ENCODE measurements at places on chromosomes 7 and 10.

- H3K27ac ChIP-seq = no peak overlapping the region
- no peaks in the 10 kb centered on the region for H3K36me3 ChIP-seq
- no peak overlapping the region for H3K4me3 ChIP-seq
- no peaks in the 10 kb centered on the region for H3K4me1 ChIP-seq
These were observed 227.6 kb upstream of the STEAP1 start for GRCh38 chr7:89926701-89927100.

DNA sequence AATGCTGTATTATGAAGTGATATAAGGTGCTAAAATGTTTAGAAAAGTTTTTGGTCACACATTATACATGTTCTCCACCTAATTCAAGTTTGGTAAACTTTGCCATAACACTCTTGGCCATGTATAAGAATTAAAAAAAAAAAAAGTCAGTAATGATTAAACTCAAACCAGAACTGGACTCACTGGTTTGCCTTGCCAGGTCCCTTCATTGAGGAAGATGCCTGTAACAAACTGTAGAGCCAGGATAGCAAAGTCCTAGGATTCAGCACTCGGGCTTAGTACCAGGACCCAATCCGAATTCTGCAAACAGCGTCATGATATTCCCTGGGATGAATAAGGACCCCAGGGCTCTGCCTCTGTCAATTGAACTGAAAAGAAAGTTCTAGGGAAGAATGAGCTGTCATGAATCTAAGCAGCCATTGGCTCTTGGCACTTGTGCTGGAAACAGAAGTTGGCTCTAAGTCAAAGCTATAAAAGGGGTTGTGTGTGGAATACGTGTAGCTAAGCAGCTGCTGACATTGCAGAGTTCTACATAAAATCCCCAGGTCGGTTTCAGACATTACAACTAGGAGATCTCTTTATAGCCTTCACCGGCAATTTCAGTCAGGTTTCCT is 216.9 kb downstream of the C7orf25 start:
- H3K27me3 ChIP-seq = no peaks in the 10 kb centered on the region
- no peak overlapping the region for H3K27ac ChIP-seq
- no peaks in the 10 kb centered on the region for H3K36me3 ChIP-seq

GRCh38 chr7:106347229-106347833 is 62.5 kb upstream of the NAMPT start:
- no peak overlapping the region for H3K4me3 ChIP-seq
- no peak for DNase-seq
- no peak overlapping the region for H3K27ac ChIP-seq
- H3K27me3 ChIP-seq = no peaks in the 10 kb centered on the region

DNA sequence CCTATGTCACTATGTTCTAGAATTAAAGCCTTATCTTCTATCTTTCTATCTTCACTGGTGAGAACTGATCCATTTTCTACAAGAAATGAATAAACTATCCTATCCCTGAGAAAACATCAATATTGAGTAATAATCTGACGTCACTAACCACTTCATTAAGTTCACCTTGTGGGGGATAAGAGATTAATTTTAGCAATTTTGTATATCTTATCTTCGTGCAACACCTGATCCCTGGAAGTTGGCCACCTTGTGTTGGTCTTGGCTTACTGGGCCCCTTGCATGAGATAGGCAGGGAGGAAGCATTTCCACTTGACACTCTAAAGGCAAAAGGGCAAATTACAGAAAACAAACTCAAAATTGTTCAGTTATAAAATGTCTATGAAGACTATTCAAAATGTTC is 20.1 kb upstream of the OR6B1 start:
- no peak overlapping the region for H3K27ac ChIP-seq
- no peaks in the 10 kb centered on the region for H3K4me1 ChIP-seq

- no peak overlapping the region for H3K27ac ChIP-seq
- no peaks in the 10 kb centered on the region for H3K27me3 ChIP-seq
- H3K4me3 ChIP-seq = no peak overlapping the region
- H3K4me1 ChIP-seq = no peaks in the 10 kb centered on the region
- peaks cover 45% of the 10 kb centered on the region for H3K36me3 ChIP-seq
- DNase-seq = no peak
These were observed 10.4 kb upstream of the NACAD start for GRCh38 chr7:45098983-45099839.

DNA sequence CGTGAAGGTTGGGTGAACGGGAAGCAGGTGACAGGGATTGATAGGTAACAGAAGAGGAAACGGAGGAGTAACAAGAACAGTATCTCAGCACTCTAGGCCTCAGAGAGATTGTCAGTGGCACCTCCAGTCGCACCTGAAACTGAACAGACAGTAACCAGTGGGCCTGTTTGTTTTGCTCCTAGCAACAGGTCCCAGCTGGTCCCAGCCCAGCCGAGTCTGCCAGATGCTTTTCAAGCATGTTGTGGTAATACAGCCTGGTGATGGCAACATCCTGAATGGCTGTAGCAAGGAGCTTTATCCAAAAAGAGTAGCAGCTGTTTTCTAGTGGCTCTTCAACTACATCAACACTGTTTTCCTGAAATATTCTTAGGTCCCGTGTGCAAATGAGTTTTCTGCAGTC is 4.7 kb downstream of the CACNB2 start:
- no peak overlapping the region for H3K27ac ChIP-seq
- no peaks in the 10 kb centered on the region for H3K36me3 ChIP-seq
- no peak overlapping the region for H3K4me3 ChIP-seq
- peaks cover 13% of the 10 kb centered on the region for H3K27me3 ChIP-seq
- DNase-seq = no peak
- no peaks in the 10 kb centered on the region for H3K4me1 ChIP-seq

- no peaks in the 10 kb centered on the region for H3K27me3 ChIP-seq
- no peaks in the 10 kb centered on the region for H3K36me3 ChIP-seq
- H3K4me3 ChIP-seq = no peak overlapping the region
- DNase-seq = no peak
These were observed 133.3 kb upstream of the KIF5B start for GRCh38 chr10:32189400-32190084.

DNA sequence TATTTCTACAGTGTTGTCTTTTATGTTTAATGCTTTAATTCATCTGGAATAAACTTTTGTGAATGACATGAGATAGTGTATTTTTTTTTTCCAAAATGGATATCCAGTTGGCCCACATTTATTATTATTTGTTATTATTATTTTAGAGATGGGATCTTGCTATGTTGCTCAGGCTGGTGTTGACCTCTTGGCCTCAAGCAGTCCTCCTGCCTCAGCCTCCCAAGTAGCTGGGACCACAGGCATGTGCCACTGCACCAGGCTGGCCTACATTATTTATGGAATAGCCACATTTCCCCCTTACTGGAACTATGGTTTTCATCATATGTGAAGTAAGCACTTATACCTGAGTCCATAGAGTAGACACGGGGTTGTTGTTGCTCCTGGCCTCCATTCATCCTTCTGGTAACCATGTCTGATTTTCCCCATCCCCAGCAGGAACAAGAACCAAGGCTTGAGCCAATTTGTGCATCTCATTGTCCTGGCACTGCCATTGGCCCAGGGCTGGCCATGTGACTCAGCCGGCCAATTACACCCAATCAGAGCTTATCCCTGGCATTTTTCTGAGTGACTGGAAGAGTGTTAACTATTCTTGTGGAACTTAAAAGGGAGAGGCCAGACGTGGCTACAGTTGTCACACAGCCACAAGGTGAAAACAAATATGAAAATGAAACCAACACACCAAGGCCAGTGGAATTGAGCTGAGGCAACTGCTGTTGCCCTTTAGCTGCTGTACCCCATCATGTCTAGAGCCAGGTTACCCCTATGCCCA is 23.1 kb downstream of the PRF1 start:
- peaks cover 18% of the 10 kb centered on the region for H3K4me1 ChIP-seq
- no peaks in the 10 kb centered on the region for H3K36me3 ChIP-seq
- no peak for DNase-seq

- H3K27ac ChIP-seq = no peak overlapping the region
- H3K4me3 ChIP-seq = no peak overlapping the region
- no peak for DNase-seq
- H3K36me3 ChIP-seq = no peaks in the 10 kb centered on the region
- H3K4me1 ChIP-seq = no peaks in the 10 kb centered on the region
These were observed 11.6 kb downstream of the MLXIPL start for GRCh38 chr7:73612598-73613269.

GRCh38 chr7:144038887-144039286 is 9.9 kb upstream of the OR2A5 start:
- no peak overlapping the region for H3K27ac ChIP-seq
- no peaks in the 10 kb centered on the region for H3K36me3 ChIP-seq
- no peaks in the 10 kb centered on the region for H3K27me3 ChIP-seq
- DNase-seq = no peak
- H3K4me3 ChIP-seq = no peak overlapping the region

DNA sequence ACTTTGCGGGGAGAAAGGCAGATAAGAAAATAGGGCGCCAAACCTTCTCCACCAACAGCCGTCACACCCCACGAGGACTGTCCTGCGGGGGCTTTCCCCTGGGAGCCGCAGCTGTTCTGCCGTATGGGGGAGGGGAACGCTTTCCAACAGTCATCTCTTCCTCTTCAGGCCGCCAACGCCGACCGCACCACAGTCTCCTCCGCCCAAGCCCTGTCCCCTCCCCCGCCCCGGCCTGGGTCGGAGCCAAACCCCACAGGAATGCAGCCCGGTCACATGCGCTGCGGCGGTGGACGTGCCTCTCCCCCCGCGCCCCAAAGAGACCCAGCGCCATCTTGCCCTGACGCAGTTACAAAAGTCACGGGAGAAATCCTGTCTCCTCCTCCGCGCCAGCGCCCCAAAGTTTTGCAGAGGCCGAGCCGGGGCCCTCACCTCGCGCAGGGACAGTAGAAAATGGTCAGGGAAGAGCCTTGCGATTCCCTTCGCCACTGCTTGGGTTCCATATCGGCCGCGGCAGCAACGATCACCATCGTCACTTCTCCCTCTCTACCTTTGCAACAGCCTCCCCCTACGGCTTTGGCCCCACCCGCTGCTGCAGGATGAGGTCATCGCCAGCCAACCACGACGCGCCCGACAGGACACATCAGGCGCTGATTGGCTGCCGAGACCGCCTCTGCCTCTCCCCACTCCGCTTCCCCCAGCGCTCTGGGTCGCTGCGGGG is 1.3 kb upstream of the KMT2E start:
- H3K36me3 ChIP-seq = no peaks in the 10 kb centered on the region
- H3K4me3 ChIP-seq = peak overlapping the region; percentile 80
- H3K4me1 ChIP-seq = peaks cover 20% of the 10 kb centered on the region
- DNase-seq = peak; percentile 99
- H3K27me3 ChIP-seq = no peaks in the 10 kb centered on the region
- peak overlapping the region; percentile 100 for H3K27ac ChIP-seq

DNA sequence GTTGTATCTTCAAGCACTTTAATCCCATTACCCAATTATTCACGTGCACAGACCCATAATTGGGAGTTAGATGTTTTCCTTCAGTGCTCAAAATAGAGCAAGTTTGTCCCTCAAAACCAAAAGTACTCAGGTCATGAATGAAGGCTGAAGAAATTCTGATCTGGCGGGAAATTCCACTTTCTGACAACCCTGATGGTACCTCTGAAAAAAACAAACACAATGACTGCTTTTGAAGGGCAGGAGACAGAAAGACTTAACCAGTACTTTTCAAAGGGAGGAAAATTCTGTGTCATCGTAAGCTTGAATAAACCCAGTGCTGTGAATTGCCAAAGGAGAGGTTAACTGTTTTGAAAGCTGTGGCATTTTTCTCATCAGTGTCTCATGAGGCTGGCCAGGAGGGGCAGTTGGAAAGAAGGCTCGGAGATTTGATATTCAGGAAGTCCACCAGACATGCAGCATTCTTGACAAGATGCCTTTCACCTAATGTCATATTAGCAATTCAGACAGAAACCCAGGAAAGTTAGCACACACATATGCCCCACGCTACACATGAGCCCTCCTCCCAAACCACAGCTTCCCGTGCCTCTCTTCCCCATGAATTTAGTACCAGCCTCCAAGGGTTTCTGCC is 347.0 kb downstream of the KCNMA1 start:
- no peaks in the 10 kb centered on the region for H3K27me3 ChIP-seq
- no peaks in the 10 kb centered on the region for H3K4me1 ChIP-seq
- H3K36me3 ChIP-seq = no peaks in the 10 kb centered on the region
- H3K27ac ChIP-seq = no peak overlapping the region
- DNase-seq = no peak

GRCh38 chr10:46294641-46295220 is 7.9 kb downstream of the ANTXRL start:
- H3K27me3 ChIP-seq = no peaks in the 10 kb centered on the region
- no peaks in the 10 kb centered on the region for H3K36me3 ChIP-seq
- no peak overlapping the region for H3K27ac ChIP-seq
- no peaks in the 10 kb centered on the region for H3K4me1 ChIP-seq
- DNase-seq = no peak

GRCh38 chr10:118007773-118008172 is 39.0 kb downstream of the RAB11FIP2 start:
- no peaks in the 10 kb centered on the region for H3K4me1 ChIP-seq
- H3K27me3 ChIP-seq = no peaks in the 10 kb centered on the region
- peaks cover 4% of the 10 kb centered on the region for H3K36me3 ChIP-seq
- no peak overlapping the region for H3K27ac ChIP-seq

GRCh38 chr7:134676743-134677142 is 30.1 kb downstream of the BPGM start:
- no peaks in the 10 kb centered on the region for H3K27me3 ChIP-seq
- no peak overlapping the region for H3K27ac ChIP-seq
- H3K4me3 ChIP-seq = no peak overlapping the region
- H3K36me3 ChIP-seq = no peaks in the 10 kb centered on the region
- H3K4me1 ChIP-seq = no peaks in the 10 kb centered on the region

- H3K4me3 ChIP-seq = no peak overlapping the region
- no peak overlapping the region for H3K27ac ChIP-seq
- H3K4me1 ChIP-seq = no peaks in the 10 kb centered on the region
- no peaks in the 10 kb centered on the region for H3K27me3 ChIP-seq
- no peak for DNase-seq
These were observed 4.2 kb upstream of the CCM2 start for GRCh38 chr7:44995555-44996493.

- DNase-seq = no peak
- H3K4me1 ChIP-seq = no peaks in the 10 kb centered on the region
- no peak overlapping the region for H3K27ac ChIP-seq
- H3K36me3 ChIP-seq = no peaks in the 10 kb centered on the region
These were observed 75.8 kb downstream of the GNAI1 start for GRCh38 chr7:80210400-80210799.

- H3K27me3 ChIP-seq = no peaks in the 10 kb centered on the region
- no peak for DNase-seq
- no peaks in the 10 kb centered on the region for H3K36me3 ChIP-seq
- H3K4me1 ChIP-seq = no peaks in the 10 kb centered on the region
- H3K4me3 ChIP-seq = no peak overlapping the region
These were observed 5.1 kb downstream of the PTTG1IP2 start for GRCh38 chr7:90474284-90475210.

GRCh38 chr7:80600046-80600445 is 38.4 kb upstream of the CD36 start:
- H3K36me3 ChIP-seq = no peaks in the 10 kb centered on the region
- no peak overlapping the region for H3K27ac ChIP-seq
- no peak for DNase-seq
- no peaks in the 10 kb centered on the region for H3K4me1 ChIP-seq
- no peaks in the 10 kb centered on the region for H3K27me3 ChIP-seq
